ENCODE measurements at places on chromosomes 6 and 20.

DNA sequence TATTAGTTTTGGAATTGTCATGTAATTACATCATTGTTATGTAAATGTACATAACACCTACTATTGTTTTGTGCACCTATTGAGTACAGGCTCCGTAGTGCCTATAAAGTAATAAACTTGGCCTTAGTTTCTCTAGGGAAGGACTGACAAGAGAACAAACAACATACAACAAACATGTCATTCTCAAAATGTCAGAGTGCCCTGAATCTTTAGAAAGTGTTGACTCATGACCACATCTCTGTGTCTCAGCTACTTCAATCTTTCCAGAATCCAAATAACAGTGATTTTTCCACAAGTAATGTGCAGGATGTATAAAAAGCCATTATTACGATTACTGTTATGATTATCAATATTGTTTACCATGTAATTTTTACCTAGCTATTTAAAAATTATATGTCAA is 17.2 kb downstream of the LAMP5 start:
- no peak for DNase-seq

- no peak for DNase-seq
These were observed 36.2 kb downstream of the STX7 start for GRCh38 chr6:132476688-132477087.

GRCh38 chr6:83155794-83156193 is 37.3 kb downstream of the PGM3 start:
- no peak for DNase-seq

DNA sequence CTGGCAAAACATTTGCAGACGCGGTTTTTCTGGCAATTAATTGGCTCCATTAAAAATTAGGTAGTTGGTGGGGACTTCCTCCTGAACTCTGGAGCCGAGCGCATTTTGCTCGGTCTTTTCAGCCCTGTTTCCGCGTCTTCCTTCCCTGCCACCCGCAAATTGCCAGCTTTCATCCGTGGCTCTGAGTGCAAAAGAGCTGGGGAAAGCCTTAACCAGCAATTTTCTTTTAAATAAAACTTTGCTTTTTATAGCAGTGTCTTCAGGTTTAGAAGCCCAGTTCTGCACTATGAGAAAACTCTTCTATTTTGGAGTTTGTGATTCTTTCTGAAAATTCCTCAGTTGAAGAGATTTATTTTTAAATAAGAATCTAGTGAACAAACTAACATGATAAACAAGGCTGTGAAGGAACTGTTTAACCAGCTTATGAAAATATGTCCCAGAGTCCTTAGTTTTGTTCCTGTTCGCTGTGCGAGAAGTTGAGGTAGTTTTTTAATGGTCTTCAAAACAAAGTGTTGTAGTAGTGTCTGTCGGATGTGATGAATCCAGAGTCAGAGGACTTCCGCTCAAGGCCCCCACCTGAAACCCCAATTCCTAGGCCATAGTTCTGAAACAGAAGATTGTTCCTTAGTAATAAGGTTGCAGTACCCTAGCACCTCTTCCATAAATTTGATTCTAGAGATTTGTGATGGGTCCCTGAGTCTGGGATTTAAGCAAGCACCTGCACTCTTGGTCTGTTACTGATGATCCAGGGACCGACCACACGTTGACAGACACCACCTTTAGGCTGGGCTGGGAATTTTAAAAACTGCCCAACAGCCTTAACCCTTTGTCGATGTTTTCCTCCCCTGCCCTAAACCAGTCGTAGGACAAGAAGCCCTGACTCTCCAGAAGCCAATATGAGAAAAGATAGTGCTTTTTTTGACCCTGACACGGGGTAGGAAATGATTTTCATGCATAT is 950 bp downstream of the KCTD20 start:
- peak; percentile 24 for DNase-seq

DNA sequence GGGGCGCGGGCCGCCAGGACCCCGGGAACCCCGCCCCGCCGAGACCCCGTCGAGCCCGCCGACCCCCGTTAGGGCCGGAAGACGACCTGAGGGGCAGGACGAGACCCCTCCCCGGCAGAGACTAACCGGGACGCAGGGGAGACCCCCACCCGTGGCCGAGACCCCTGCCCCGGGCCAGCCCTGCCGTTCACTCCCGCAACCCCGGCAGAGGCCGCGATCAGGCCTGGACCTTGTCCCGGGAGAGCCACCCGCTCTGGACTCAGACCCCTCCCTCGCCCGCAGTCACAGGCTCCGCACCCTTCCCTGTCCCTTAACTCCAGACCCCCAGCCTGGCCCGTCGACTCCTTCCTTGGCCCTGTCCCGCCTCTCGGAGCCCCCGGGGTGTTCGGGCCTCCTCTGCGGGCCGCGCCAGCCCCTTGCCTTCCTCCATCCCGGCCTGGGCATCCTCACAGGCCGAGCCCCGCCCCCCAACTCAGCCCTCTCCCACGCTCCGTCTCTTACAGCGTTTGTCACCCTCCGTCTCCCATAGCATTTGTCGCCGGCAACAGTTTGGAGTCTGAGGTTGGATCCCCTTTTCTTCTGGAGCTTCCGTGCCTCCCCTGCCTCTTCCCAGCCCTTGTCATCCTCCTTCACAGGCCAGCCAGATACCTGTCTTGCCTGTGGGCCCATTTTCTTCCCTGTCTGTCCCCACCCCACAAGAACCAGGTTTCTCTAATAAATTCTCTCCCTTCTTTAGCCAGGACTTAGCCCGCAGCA is 569 bp downstream of the TCEA2 start:
- peak; percentile 63 for DNase-seq

- DNase-seq = no peak
These were observed 60.2 kb downstream of the TFAP2C start for GRCh38 chr20:56689318-56689717.

DNA sequence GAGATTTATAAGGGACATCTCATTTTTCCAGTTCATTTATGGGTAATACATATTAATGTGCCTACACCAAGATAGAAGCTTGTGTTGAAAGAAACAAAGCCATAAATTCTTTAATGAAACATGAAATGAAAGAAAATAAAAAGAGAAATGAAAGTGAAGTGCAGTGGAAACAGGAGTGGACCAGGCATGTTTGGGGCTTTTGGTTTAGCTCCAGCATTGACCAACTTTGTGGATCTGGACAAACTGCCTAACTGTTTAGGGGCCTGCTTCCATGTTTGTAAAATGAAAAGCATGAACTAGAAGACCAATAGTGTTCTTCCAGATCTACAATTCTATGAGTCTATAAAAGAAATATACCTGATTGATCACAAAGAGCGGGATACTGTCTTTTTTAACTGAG is 124.9 kb downstream of the GJA10 start:
- no peak for DNase-seq

DNA sequence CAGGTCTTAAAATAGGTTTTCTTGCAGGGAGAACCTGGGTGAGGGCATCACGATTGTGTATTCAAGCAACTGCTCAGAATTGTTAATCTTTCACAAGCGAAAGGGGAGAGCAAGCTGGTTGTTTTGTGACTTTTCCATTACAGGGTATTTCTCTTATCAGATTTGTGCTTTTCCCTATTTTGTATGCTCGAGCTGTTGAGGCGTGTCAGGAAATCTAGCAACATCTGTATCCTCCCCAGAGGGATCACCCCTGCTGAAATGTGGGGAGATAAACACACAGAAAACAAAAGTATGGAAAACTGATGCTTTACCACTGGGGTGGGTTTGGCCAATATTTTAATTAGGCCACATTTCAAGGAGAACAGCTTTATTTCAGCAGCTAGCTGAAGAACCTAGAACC is 187.0 kb downstream of the DTNBP1 start:
- DNase-seq = no peak

GRCh38 chr6:31945507-31946369 is at the start of gene CFB:
Gene CFB, plus strand, starts transcription at chr6:31946095. Its CDS starts 127 bp downstream, at chr6:31946222.
- peak; percentile 10 for DNase-seq

GRCh38 chr6:144343701-144344428 is 58.7 kb downstream of the UTRN start:
- peak; percentile 57 for DNase-seq

DNA sequence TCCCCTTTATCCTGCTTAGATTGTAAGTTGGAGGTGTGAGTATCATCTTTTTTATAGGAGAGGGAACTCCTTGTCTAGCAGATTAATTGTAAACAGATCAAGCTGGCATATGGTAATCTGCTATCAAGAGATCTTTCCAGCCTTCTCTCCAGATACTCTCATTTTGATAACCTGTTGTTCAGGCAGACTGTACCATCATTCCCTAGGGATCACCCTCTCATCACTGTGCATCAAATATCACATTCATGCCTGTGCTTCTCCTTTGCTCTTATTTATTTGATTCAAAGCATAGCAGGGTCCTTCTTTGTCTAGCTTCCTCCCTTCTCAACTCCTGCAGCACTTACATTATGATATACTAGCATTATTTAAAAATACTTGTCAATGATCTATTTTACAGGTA is 73.8 kb downstream of the LRRC1 start:
- no peak for DNase-seq

DNA sequence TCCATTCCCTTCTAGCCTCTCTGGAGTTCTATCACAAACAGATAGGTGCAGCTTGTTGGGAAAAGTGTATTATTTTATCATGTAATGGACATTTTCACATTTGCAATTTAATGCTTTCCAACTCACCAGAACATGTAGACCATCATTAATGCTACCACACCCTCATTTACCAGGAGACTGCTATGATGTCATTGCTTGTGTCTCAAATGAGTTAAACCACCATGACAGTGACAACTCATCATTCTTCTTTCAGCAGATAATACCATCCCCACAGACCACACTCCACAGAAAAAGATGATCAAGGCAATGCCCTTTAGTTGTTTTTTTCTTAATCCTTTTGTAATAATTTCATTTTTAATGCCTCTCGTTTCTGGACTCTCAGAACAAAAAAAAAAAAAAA is 168.7 kb downstream of the AIG1 start:
- DNase-seq = no peak
